ENCODE measurements at places on chromosomes 4 and X. TPM values are rescaled to one million over a fixed set of nuclear protein-coding genes. Genes with fewer than 3 reads are reported as not detected.

GPR34 gene
- 1.3 TPM for total RNA-seq

POU3F4 gene
- not detected for total RNA-seq

ARMCX1 gene
- total RNA-seq: 17.9 TPM

XIAP gene
- 22.1 TPM for total RNA-seq

RNF212 gene
- 8.2 TPM for total RNA-seq

PAK3 gene
- 43.5 TPM for total RNA-seq

ODAPH gene
- total RNA-seq: not detected

MAGEB2 gene
- not detected for total RNA-seq

LIN54 gene
- 2.9 TPM for total RNA-seq

DDX53 gene
- not detected for total RNA-seq

DNA sequence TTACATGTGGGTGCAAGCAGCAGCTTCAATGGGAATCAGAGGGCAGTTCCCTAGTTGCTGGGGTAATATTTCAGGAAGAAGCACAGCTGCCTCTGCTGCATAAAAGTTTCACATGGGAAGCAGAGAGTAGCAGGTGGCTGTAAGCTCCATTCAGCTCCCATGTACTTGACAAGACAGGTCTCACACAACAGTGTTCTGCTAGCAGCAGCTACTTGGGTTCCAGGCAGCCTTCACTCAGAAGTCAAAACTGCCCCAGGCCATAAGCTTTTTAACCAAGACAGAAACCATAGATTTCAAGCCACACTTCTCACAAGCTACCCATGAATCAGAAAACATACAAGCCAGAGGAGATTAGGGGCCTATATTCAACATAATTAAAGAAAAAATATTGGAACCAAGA, 41.4 kb upstream of the SPIN2A start:
- DNase-seq: no peak

DNA sequence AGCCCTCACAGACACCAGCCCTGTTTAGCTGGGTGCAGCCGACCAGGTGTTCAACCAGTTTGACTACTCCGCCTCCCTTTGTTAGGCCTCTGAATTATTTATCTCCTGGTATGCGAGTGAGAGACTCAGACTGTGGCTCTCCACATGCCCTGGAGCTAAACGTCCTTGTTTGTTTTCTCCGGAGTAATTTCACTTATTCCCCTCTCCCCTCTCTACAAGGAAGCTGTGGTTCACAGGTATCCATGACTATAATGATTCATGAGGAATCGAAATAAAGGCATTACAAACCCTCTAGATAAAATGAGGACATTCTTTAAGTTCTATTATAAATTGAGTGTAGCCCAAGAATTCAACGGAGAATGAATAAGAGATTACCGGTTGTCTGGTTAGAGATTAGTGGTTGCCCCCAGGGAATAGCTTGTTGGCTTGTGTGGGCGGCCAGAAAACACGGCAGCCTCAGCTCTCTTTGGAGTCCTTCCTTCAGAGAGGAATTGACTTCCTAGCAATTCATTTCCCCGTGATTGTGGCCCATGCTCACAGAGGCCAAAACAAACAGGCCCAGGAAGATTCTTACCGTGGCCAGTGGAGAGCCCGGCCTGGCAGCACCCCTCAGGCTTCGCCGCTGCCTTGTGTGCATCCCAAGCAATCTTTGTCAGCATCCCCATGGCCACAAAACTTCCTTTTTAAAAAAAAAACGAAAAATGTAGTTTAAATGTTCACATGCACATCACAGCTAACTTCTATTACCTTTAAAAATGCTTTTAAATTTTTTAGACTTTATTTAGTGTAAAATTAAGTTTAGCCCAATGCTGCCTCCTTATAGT, 60.2 kb upstream of the CBR4 start:
- peak; percentile 53 for DNase-seq

DNA sequence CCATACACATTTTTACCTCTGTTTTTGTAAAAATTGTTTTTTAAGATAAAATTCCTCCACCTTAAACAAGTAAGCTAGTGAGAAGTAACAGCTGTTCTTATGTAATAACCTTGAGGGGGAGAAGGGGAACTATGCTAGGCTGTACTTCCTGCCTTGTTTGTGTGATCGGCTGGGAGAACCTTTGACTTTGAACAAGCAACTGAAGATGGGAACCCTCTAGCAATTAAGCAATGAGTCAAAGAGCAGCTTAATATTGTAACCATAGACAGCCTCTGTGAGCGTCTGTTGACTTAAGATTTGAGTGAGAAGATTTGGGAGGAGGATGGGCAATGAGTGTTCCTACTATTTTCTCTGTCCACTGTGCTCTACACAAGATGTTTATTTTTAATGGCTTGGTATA, 135.1 kb downstream of the SCLT1 start:
- no peak for DNase-seq

- no peak for DNase-seq
Observed at GRCh38 chr4:118035309-118035708, 1.0 kb downstream of the NDST3 start.

DNA sequence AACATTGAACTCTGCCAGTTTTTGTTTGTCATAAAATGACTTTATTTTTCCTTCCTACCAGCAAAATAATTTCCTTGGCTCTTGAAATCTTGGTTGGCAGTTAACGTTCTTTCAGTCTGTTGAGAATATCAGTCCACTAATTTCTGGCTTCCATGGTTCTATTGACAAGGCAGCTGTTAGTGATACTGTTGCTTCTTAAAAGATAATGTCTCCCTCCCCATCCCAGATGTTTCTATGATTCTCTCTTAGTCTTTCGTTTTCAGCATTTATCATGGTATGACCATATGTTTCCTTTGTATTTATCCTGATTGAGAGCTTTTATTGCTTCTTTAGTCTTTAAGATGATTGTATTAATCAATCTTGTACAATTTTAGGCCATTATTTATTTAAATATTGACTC, 81.1 kb upstream of the STK26 start:
- no peak for DNase-seq

GRCh38 chr4:138003248-138003647, 238.9 kb downstream of the SLC7A11 start:
- no peak for DNase-seq

GRCh38 chrX:136754651-136755050, 26.1 kb downstream of the ARHGEF6 start:
- DNase-seq: peak; percentile 9

GRCh38 chr4:100516225-100516624, 1.6 kb downstream of the EMCN start:
- DNase-seq: no peak

DNA sequence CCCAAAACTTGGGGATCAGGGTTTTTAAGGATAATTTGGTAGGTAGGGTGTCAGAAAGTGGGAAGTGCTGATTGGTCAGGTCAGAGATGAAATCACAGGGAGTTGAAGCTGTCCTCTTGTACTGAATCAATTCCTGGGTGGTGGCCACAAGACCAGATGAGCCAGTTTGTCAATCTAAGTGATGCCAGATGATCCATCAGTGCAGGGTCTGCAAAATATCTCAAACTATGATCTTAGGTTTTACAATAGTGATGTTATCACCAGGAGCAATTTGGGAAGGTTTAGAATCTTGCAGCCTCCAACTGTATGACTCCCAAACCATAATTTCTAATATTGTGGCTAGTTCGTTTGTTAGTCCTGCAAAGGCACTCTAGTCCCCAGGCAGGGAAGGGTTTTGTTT, 43.3 kb downstream of the CAMK2D start:
- DNase-seq: no peak

DNA sequence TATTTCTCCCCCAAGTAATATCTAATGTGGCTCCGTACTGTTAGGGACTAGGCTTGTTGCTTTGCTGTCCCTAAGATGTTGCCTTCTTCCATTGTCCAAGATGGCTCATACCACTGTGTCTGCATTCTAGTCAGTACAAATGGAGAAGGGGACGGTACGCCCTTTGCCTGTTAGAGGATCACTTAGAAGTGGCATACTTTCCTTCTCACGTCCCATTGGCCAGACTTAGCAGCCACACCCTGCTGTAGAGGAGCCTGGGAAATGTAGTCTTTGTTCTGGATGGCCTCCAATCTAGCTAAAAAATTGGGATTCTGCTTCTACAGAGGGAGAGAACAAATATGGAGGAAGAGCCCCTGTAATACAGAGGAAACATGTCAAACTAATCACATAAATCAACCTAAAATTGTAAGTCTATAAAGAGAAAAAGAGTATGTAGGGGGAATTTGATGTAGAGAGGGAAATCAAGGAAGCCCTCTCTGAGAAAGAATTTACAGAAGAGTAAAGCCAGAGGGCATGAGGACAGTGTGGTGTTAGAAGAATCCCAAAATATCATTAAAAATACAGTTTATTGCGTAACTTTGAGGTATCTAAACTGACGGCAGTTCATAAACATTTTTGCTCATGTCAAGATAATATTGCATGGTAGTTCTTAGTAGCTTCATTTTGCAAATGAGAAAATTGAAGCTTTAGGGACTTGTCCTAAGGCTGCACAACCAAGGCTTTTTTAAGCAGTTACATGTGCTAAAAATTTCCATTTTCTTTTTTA, 15.1 kb downstream of the PRIMPOL start:
- no peak for DNase-seq

DNA sequence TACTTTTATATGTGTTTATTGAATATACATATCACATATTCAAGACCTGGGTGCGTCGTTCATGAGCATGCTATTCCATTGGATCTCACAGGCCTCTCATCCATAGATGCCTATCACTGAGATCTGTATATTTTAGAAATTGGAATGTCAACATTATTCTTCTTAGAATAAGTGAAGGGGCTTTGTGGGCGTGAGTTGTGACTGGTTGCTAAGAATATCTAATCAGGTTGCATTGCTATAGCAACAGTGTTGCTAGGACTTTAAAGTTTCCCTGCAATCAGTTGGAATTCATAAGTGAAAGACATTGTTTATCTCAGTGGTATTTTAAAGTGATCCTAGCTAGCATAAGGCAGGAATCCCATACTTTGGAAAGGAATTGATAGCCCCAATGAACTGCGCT, 36.7 kb upstream of the ANK2 start:
- no peak for DNase-seq

DNA sequence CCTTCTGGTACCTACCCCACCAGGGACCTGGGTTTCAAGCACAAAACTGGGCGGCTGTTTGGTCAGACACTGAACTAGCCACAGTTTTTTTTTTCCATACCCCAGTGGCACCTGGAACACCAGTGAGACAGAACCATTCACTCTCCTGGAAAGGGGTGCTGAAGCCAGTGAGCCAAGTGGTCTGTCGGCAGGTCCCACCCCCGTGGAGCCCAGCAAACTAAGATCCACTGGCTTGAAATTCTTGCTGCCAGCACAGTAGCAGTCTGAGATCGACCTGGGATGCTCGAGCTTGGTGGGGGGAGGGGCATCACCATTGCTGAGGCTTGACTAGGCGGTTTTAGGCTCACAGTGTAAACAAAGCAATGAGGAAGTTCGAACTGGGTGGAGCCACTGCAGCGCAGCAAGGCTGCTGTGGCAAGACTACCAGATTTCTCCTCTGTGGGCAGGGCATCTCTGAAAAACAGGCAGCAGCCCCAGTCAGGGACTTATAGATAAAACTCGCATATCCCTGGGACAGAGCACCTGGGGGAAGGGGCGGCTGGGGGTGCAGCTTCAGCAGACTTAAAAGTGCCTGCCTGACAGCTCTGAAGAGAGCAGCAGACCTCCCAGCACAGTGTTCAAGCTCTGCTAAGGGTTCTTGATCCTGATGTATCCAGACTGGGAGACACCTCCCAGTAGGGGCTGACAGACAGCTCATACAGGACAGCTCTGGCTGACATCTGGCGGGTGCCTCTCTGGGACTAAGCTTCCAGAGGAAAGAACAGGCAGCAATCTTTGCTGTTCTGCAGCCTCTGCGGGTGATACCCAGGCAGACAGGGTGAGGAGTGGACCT, 223.0 kb downstream of the COX18 start:
- DNase-seq: no peak

DNA sequence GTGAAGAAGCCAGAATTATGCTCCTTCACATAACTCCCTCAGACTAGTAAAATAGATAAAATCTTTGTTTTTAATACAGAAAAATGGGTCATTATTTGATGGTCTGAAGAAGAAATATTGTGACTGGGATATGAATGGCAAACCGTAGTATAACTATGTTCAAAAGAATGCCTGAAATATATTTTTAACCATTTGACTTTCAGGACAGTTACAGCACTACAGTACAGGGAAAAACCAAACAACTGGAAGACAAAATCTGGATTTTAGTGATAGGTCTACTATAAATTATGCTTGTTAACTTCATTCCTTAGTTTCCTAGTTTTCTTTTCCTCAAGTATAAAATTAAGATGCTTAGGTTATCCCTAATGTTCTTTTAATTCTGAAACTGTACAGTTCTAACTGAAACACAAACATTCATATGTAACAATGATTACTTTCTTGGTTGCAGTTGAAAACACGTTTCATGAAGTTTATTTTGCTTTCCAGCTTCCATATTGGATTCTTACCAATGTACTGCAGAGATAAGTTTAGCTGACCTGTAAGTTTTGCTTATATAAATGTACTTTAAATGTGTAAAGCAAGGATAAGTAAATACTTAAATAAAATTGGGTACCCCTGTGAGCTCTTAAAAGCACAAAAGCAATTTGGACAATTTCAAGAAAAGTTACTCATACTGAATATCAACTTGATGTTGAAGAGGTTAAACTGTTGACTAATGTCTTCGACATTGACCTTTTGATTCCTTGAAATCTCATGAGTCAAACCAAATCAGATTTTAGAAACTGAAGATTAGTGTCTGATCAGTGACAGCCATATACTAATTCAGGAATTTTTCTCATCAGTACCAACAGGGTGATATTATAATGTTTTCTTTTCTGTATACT, 895 bp downstream of the AFP start:
- DNase-seq: no peak

- no peak for DNase-seq
Observed at GRCh38 chr4:94934864-94935263, 177.1 kb downstream of the BMPR1B start.

- peak; percentile 23 for DNase-seq
Observed at GRCh38 chr4:184406958-184407391, 67.4 kb downstream of the IRF2 start.

GRCh38 chr4:102608190-102608589, 107.0 kb downstream of the NFKB1 start:
- DNase-seq: no peak

DNA sequence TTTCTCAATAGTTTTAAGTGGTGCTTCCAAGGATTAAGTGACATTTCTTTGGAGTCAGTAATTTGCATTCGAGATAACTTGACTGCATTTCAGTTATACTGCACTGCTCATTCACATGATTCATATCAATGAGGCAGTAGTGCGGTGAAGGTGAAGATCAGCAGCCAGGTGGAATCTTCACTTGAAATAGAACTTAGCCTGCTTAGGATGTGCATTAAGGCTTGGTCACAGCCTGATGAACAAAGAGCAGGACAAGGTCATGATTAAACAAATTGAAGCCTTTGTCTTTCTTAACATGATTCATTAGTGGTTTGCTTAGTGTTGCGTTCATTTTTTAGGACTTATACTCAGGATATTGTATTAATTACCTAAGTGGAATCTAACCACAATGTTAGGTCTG, 212.1 kb upstream of the GALNTL6 start:
- DNase-seq: no peak

- no peak for DNase-seq
Observed at GRCh38 chr4:2932951-2933565, 30.1 kb downstream of the NOP14 start.

All from body of pancreas (tissue), 4 donors.